ENCODE measurements at places on chromosomes 4 and X. TPM values are rescaled to one million over a fixed set of nuclear protein-coding genes. Genes with fewer than 3 reads are reported as not detected.

Gene MAGEA10
- total RNA-seq: 6.1 TPM

Gene ZNF275
- 65.0 TPM for total RNA-seq

DNA sequence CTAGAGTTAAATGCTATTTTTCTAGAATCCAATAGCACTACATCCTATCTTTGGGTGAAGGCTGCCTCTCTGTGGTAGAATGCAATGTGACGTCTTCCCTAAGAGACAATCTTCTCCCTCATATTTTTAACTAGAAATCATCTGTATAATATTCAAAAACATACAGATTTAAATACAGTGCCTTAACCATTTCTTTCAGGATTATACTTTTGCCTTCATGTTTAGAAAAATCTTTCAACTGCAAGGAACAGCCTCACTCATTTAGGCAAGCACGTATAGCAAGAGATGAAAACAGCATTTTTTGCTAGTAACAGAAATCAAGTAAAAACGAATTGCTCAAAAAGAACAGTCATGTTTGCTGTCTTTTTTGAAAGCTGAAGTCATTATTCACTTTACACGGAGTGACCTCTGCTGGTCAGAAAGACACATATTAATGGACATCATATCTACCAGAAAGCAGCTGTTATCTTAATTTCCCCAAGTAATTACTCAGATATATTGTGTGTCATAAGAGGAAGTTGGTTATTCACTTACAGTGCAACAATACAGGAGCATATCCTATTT lies 422.3 kb downstream of the STPG2 start:
- peak; percentile 17 for DNase-seq

DNA sequence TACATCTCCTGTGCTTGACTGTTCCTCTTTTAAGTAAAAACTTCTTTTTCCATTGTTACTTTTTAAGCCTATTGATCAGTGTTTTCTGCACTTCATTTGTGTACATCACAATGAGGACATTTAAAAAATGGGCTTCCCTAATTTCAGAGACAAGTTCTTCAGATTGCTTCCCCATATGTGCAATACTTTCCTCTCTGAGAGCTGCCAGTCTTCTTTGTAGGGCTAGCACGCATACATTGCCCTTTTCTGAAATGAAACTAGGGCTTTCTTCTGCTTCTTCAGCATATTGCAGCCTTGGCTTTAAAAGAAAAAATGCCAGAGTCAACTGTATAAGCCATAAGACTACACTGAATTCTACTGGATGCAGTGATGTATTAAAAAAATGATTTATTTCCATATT lies 37.8 kb downstream of the FAT4 start:
- DNase-seq: no peak

DNA sequence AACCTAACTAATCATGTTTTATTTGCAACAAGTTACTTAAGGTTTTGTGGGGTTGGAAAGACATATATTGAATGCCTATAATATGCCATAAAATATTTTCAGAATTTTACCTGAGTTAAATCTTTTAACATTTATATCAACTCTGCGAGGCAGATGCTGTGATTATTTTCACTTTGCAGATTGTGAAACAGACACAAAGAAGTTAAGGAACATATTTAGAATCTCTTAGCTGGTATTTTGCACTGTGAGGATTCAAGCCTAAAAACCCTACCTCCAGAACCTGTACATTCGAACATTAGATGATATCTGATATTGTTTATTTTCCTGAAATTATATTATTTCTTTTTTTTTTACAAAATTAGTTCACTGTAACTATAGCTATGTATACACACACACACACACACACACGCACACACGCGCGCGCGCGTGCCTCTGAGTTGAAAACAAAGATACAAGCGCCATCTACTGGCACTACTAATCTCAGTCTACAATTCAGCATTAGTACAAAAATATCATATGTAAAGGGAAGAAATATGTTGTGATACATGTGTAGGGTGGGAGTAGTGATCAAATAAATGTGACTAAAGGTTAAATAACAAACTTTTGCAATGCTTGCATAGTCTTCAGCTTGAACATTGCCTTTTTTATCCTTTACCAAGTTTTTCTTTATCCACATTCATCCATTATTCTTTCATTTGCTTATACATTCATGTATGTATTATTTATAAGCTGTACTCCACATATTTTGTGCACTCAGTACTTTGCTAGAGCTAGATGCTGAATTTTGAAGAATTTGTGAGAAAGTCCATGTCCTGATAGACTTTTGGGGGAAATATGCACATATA lies 61.5 kb downstream of the ANXA10 start:
- DNase-seq: peak; percentile 91

- DNase-seq: no peak
These were observed 405.2 kb downstream of the FAT4 start for GRCh38 chr4:125719987-125720386.

- no peak for DNase-seq
These were observed 651 bp downstream of the NXT2 start for GRCh38 chrX:109537324-109537665.

DNA sequence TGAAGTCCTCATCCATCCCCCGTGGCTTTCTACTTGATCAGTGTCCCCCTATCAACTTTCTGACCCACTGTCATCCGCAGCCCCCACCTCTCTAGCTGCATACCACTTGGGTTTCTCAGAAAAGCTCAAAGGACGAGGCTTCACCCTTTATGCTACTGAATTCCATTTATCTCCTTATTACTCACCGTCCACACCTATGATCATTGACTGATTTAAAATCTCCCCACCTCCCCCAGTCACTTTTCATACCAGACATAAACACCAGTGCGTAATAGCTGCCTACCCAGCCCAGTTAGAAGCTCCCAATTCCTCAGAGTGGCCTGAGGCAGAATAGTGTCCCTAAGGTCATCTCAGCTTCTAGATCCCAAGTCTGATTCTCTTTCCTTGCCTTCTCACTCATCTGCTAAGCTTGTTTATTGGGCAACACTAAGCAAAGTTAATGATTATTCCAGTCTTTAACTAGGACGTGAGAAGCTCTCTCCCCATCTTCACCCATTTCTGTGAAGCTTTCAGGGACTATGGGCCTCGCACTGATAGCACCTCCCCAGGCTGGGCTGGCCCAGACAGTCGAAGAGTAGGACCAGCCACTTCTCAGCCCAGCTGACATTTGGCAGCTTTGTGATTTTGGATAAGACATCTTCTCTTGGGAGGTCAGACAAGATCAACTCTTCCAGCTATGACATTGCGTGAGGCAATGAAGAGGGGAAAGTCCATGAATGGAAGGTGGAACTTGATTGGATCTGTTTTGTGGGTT lies 7.2 kb upstream of the DDX60L start:
- no peak for DNase-seq
